ENCODE measurements at places on chromosomes 1 and 21.

GRCh38 chr1:108685529-108685928 is 6.6 kb upstream of the PRPF38B start:
- DNase-seq, result no peak

DNA sequence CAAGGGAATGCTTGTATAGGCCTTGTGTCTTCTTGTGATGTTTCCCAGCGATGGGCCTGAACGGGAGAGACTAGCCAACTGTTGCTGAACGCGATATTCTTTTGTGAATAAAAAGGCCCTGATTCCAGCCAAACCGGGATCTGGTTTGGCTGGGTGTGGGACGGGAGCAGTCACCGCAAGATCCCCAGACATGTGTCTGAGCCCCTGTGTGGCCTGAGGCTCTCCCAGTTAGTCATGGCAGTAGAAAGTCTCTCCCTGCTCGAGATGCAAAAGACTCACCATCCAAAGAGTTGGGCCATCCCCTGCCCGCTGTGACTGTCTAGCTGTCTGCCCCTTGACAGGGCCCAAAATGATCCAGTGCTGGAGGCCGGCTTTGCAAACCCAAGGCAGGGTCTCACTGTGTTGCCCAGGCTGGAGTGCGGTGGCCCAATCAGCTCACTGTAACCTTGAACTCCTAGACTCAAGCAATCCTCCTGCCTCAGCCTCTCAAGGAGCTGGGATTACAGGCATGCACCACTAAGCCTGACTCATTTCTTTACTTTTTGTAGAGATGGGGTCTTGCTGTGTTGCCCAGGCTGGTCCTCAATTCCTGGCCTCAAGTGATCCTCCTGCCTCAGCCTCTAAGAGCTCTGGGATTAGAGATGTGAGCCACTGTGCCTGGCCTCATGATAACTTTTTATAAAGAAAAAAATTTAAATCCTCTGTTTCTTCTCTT is 56.4 kb downstream of the KIF26B start:
- DNase-seq, result no peak

DNA sequence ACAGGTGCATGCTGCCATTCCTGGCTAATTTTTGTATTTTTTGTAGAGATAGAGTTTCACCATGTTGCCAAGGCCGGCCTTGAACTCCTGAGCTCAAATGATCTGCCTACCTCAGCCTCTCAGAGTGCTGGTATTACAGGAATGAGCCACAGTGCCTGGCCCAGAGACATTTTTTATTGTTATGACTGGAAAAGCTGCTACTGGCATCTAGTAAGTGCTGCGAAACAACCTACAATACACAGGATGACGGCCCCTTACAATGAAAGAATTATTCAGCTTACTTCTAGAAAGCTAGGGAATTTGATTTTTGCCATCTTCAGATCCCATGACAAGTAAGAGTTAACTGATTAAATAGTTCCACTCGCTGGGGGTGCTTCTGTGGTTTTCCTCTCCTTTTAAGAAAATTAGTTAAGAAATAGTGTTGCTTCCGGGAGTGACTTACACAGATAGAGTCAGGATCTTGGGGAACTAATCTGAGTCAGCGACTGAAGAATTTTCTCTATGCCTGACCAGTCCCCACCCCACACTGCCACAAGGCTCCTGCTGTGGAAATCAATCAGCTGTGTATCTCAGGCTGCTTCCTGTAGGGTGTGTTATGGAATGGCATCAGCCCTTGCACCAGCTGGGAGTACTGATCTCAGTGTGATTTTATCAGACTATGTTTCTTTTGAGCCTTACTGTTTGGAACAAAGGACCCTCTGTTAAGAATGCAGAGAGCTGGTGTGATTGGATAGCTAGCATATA is 93.0 kb upstream of the BMP8A start:
- DNase-seq, result no peak

DNA sequence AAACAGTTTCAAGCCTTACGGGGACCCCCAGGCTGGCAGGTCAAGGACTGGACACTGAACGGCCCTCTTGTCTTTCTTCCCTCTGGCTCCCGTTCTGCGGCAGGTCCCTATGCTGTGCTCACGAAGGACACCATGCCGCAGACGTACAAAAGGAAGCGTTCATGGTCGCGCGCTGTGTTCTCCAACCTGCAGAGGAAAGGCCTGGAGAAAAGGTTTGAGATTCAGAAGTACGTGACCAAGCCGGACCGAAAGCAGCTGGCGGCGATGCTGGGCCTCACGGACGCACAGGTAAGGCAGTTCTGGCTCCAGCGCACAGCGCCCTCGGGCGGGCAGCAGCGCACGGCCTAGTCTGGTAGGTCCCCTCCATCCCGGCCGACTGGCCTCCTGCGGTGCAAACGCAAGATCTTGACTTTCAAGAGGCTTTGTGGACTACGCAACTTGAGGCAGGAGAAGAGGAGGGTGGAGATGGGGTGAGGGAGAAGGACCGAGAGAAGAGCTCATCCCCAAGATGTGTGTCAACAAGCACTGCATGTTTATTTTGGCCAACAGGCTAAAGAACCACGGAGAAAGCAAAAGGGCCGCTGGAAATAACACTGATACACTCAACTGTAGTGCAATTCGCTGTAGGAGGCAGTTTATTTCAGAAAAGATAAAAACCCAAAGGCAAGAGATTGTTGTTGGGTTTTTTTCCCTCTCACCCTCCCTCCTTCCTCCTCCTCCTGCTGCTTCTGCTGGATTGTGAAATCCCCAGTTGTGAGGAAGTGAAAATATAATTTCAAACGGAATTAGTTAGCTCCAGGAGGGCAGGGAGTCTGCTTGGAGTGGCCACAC is 3.0 kb downstream of the HLX start:
- no peak for DNase-seq

DNA sequence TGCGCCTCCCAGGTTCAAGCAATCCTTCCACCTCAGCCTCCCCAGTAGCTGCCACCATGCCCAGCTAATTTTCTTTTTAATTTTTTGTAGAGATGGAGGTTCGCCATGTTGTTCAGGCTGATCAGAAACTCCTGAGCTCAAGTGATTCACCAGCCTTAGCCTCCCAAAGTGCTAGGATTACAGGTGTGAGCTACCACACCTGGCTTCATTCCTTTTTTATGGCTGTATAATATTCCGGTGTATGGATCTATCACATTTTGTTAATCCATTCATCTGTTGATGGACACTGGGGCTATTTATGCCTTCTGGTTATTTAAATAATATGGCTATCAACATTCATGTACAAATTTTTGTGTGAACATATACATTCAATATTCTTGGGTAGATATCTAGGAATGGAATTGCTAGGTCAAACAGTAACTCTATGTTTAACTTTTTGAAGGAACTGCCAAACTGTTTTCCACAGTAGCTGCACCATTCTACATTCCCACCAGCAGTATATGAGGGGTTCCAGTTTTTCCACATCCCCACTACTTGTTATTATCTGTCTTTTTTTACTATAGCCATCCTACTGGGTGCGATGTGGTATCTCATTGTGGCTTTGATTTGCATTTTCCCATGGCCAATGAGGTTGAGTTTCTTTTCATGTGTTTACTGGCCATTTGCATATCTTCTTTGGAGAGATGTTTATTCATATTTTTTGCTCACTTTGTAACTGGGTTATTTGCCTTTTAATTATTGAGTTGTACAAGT is 11.0 kb downstream of the SLC27A3 start:
- DNase-seq, result no peak

GRCh38 chr1:112444269-112444668 is 48.3 kb downstream of the CTTNBP2NL start:
- no peak for DNase-seq

DNA sequence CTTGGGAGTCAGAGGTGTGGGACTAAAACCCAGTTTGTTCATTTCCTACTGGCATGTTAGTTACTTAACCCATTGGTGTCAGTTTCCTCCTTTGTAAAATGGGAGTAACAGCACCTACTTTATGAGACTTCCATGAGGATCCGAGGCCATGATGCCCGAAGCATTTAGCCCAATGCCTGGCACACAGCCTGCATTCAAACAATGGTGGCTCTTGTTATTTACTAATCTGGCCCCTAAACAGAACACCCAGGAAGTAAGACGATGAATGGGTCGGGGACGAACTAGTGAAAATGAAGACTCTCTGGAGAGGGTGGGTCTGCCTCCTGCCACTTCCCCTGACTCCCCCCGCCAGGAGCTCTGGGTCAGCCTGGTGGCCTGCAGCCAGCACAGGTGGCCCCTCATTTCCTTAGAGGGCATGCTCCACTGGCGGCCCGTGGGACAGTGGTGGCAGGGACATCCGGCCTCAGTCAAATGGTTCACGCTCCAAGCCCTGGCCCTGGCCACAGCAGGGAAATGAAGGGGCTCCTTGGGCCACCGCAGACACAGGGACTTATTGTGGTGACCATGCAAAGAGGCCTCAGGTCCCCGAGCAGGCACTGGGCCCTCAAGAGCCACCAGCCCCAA is 9.5 kb upstream of the TAS1R2 start:
- no peak for DNase-seq
